ENCODE measurements at places on chromosomes 4 and X.
A peak's percentile ranks its signal among the peaks of the same experiment; 100 is the strongest.

- no peak for DNase-seq
Observed at GRCh38 chrX:12297353-12297752, 159.1 kb downstream of the FRMPD4 start.

DNA sequence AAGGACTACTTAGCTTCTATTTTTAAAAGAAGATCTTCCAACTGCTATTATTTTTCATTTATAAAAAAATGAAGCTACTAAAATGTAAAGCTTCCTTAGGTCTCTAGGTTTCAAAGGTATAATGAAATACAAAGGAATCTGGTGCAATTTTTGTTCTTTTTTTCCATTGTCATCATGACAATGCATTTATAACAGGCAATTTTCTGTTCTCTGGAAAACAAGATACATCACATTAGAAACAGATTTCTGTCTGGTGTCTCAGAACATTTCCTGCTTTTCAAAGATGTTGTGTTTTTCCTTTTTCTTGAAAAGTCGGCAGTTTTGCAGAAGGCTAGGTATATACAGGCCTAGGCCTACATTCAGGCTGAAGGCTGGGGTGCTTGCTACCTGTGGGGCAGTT is 63.6 kb upstream of the ATP8A1 start:
- DNase-seq: no peak

- no peak for DNase-seq
Observed at GRCh38 chr4:151743128-151743854, 17.5 kb downstream of the GATB start.

DNA sequence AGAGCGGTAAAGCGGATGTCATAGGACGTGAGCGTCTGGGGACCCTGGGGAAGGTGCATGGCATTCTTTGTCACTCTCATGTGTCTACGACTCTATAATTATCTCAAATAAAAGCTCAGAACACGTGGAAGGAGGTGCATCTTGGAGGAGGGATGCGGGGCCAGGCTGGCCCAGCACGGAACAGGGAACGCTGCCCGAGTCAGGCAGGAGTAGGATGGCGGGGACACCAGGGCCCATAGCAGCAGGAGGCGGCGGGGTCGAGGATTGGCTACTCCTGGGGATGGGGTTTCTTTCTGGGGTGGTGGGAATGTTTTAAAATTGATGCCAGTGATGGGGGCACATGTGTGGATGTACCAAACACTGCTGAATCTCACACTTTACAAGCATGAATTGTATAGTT is 5.4 kb upstream of the HTRA3 start:
- no peak for DNase-seq

- DNase-seq: no peak
Observed at GRCh38 chr4:100208459-100208858, 18.2 kb upstream of the DDIT4L start.

- no peak for DNase-seq
Observed at GRCh38 chr4:55707507-55707906, 71.4 kb upstream of the NMU start.

DNA sequence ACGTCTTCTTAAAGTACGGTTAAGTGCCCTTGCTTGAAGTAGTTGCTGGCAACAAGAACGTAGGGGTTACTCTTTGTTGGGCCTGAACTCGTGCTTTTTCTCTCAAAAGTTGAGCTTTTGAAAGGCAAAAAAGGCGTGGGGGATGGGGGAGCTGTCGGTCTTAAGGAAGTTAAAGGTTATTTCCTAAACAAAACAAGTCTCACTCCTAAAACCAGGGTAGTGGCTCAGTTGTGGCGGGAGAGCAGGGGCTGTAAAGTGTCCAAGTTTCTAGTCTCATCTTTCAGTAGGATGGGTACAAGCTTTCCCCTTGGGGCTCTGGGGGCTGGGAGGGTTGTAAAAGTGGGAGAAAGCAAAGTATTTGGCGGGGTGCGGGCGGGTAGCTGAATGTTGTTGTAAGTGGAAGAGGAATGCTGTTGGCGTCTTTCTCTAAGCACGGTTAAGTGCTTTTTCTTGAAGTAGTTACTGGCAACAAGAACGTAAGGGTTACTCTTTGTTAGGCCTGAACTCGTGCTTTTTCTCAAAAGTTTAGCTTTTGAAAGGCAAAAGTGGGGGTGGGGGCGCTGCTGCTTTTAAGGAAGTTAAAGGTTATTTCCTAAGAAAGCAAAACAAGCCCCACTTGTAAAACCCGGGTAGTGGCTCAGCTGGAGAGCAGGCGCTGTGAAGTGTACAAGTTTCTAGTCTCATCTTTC is 904 bp upstream of the WDR1 start:
- DNase-seq: peak; percentile 35

DNA sequence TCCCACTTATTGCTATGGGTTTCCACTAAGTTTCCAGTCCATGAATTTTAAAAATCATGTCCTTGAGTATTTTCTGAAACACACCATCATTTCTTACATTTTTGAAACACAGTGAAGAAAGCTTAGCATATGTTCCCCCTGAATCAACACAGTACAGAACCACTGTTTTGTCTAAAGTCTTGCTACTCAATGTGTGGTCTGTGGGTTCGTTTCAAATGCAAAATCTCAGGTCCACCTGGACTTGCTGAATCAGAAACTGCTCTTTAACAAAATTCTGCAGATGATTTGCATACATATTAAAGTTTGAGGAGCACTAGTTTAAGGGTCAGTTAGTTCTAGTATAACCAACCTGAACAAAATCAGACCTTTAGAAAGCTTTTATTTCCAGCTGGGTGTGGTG is 60.4 kb downstream of the SUPT20HL2 start:
- DNase-seq: no peak

GRCh38 chr4:24768604-24769003 is 26.8 kb upstream of the SOD3 start:
- DNase-seq: no peak

All from H7 (cell line).